ENCODE measurements at places on chromosomes 7 and 10.

GRCh38 chr10:80553436-80553835 is 15.7 kb downstream of the SH2D4B start:
- DNase-seq, result no peak

- no peak for DNase-seq
Measured at GRCh38 chr10:58942724-58943123, 233.7 kb upstream of the PHYHIPL start.

DNA sequence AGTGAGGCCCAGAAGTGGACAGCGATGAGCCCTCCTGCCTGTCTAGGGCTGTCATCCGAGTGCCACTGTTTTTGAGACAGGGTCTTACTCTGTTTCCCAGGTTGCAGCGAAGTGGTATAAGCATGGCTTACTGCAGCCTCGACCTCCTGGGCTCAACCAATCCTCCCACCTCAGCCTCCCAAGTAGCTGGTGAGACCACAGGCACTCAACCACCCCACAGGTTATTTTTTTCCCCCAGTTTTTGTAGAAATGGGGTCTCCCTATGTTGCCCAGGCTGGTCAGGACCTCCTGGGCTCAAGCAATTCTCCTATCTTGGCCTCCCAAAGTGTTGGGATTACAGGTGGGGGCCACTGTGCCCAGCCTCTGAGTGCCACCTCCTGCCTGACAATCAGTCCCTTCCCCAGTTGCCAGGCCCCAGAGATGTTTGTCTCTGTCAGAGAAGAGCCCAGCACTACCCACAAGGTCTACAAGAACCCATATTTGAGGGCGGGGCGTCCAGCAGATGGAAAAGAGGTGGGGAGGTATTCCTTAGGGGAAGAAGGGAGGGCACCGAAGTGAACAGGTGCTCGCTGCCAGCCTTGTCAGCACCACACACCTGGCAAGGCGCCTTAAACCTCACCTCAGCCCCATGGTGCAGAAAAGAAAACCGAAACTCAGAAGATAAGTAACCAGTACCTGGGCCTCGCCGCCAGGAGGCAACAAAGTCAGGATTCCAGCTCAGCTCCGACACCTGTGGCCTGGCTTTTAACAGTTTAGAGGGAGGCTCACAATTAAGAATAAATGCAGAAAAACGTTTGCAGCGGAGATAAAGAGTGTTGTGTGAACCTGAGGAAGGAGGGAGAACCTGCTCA is 77.4 kb upstream of the ANLN start:
- DNase-seq, result no peak

DNA sequence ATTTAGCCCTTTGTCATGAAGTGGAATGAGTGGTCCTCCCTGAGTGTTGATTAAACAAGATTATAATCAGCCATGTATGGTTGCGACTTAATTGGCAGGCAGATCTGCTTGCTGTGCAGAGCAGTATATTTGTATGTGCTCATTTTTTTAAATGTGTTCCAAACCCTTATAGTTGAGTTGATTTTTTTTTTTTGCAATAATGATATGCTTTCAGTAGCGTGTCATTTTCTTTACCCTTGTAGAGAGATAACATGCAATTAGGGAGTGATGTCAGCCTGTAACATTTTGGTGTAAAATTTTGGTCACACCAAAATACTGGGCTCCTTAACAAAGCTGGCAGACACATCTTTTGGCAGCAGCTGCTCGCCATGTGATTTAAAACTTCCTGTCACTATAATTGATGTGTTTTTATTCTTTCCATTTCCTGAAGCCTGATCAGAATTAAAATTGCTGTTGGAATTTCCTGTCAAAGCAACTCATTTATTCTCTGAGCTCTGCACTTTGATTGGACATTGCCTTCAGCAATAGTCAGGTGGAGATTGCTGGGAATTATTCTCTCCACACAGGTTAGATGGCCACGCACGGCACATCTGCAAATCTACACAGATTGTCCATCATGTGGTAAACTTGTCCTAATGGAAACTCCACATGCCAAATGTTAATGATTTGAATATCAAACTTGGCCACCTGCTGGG is 125.3 kb downstream of the DYNC1I1 start:
- DNase-seq, result no peak

- DNase-seq, result no peak
Measured at GRCh38 chr10:129966889-129967578, 3.0 kb upstream of the EBF3 start.

DNA sequence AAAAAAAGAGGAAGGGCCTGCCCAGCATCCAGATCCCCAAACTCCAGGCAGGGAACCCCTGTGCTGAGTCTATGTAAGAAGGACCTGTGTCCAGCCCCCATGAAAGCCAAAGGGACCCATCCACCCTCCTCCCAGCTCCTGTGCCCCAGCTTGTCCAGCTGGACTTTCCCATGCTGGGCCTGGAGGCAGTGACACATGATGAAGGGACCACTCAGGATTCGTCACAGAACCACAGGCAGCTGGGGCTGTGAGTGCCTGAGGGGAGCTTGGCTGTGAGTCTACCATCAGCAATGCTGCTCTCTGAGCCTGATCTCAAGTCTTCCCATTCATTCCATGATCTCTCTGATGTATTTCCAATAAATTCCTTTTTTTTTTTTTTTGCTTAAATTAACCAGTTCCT is 36.2 kb upstream of the MNX1 start:
- DNase-seq, result no peak

DNA sequence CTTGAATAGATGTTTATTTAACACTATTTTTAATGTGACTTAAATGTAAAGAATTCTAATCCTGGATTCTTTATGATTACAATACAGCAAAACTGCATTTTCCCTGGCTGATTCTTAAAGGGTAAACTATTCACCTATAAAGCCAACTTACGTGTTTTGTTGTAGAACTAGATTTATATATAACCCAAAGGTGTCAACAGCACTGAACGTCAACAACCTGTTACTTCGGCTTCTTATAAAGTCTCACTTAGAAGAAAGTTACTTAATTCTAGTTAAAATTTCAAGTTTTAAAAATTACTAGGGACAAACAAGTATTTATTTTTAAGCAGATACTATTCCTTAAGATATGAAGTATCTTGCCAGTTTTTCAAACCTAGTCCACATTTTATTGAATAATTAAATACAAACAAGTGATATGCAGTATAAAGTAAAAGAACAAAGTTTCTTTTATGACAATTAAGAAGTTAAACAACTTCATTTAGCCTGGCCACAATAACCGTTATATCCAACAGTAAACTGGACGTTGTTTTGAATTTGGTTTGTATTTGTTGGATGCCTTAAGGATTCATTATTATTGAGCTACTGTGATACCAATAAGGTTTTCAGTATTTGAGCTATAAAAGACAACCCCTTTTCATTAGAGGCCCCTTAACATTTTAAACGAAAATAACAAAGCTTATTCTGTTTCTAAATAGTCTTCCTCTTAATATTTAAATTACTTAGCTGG is 83.1 kb downstream of the SNX10 start:
- no peak for DNase-seq

DNA sequence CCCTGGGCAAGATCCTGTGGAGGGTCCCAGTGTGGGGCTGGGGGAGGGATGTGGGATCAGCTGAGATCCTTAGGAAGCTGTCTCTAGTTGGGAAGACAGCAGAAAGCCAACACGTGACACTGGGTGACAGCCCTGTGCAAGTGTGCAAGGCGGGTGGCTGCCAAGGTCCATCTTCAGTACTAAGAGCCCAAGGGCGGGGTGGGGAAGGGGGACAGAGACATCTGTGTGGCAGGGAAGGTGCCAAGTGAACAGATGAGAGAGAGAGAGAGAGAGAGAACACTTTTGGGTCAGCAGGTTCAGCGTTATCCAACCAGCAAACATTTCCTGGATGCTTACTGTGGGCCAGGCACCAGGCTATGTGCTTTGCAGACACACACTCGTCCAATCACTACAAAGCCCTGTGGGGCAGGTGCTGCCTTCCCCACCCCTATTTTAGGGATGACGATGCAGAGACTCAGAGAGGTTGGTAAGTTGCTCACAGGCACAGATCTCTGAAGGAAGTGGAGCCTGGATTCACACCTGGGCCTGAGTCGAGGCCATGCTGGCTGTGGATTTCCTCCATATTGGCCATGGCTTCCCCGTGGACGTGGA is 135.7 kb downstream of the GRK5 start:
- DNase-seq, result no peak

DNA sequence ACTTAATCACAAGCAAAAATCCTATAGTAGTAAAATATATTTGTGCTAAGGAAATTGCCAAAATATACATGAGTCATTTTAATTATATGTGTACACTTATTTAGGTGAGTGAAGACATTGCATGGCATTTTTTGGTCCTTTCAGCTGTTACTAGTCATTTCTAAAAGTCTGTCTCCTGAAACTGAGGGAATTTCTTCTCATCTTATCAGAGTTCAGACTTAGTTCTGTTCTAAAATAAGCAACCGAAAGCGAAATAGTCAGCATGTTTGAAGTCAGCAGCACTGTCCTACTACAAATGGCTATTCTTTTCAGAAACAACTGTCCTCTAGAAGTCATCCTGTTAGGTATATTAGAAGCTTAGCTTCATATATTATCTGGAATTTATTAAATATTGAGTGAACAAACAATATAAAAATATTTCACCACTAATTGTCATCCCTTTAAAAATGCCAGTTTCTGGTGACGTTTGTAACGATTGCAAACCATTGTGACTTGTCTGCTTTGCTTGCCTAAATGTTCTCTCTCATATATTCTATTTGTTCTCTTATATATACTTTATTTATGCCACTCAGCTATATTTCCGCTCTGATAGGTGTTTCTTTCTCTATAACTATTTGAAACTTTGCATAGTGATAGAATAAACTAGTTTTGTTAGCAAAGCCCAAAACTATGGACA is 227.4 kb upstream of the KAT6B start:
- DNase-seq, result no peak

DNA sequence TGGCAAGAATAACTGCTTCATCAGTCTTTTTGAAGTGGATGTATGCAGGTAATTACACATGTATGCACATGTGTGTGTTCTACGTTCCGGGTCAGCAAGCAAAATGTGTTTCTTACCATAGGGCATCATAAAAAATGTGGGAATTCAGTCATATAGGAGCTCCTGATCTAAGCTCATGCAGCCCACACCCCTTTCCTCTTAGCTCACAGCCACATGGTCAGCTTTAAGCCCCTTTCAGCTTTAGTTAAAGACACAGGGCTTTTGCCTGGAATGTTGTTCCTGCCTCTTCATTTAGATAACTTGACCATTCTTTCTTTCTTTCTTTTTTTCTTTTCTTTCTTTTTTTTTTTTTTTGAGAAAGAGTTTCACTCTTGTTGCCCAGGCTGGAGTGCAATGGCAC is 258.1 kb downstream of the RPS24 start:
- DNase-seq, result no peak

GRCh38 chr10:62073429-62073828 is 171.9 kb downstream of the ARID5B start:
- DNase-seq, result no peak

DNA sequence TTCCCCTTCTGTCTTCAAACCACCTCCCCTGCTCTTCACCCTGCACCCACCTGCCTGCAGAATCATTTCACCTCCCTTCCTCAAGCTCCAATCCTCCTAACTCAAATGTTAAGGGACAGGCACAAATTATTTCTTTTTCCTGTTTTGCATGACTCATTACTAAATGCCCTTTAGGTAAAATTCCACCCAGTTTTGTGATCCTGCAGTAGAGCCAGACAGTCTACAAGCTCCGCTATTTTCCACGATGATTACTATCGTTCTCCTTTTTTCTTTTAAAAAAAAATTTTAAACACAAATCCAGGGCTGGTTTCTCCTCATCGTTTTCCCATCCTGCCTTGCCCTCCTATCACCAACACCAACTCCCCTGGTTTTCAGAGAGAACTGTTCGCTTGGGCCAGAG is 186.8 kb upstream of the YAE1 start:
- no peak for DNase-seq

GRCh38 chr10:22320591-22321155 is at the start of gene BMI1:
TSS of gene BMI1 (plus strand) at chr10:22321099. CDS start at chr10:22326450, 5,351 bp downstream.
- peak; percentile 90 for DNase-seq

DNA sequence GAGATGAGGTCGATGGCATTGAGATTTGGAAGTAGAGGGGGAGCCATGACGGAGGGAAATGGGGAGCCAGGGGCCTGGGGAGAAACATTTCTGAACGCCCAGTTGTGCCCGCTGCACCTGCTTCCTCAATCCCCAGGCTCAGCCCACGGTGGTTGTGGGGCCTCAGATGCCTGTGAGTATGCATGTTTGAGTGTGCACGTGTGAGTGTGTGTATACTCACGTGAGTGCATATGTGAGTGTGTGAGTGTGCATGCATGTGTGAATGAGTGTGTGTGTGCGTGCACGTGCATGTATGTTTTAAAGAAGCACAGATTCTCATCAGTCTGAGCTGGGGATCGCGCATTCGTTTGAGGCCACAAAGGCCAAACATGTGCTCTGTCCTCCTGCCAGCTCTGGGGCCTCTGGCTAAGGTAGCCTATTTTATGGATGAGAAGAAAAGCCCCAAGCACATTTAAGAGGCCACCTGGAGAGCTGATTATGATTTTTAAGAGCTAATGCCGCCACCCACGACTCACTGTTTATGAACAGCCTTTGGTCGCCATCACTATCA is 154.8 kb downstream of the ARHGAP12 start:
- DNase-seq, result no peak

- no peak for DNase-seq
Measured at GRCh38 chr7:113292105-113292504, 173.8 kb upstream of the SMIM30 start.

- DNase-seq, result no peak
Measured at GRCh38 chr10:71912431-71912830, 51.8 kb upstream of the CHST3 start.

- peak; percentile 45 for DNase-seq
Measured at GRCh38 chr7:112708236-112708635, 82.0 kb downstream of the TMEM168 start.

DNA sequence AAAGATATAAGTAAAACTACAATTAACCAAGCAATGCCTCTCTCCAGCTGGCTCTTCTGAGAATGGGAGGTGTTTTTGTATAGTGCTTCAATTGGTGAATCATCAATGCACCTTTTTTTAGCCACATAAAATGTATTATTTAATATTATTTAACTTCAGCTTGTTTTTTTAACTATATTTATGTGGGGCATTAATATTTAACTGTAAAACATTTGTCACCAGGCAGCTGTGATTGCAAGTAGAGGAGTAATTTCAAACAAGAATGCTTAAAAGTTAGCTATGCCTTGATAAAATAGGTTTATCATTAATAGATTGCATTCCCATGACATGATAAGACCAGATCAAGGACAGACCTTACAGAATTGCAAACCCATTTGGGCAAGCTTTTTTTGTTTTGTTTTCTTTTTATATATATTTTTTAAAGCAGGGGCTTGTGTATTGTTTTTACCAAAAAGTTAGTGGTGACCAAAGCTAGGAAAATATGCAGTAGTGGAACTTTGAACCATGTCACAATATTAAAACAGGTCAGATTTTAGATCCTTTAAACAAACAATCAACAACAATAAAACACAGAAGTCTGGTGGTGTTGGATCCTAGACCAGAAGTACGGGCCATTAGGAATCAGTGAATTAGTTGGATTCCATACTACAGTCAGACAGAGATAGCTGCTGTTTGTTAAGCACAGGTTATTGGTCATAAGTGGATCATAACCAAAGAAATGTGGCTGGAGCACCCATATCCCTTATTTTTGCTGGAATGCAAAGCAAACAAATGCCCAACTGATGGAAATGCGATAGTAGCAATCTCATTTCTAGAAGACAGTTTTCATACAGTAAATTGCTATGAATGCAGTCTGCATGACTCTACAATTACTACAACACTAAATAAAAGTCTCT is 2.9 kb downstream of the CAV2 start:
- no peak for DNase-seq

All from Caco-2 (cell line).